ENCODE measurements at places on chromosomes 11 and 22.
A peak's percentile ranks its signal among the peaks of the same experiment; 100 is the strongest.

DNA sequence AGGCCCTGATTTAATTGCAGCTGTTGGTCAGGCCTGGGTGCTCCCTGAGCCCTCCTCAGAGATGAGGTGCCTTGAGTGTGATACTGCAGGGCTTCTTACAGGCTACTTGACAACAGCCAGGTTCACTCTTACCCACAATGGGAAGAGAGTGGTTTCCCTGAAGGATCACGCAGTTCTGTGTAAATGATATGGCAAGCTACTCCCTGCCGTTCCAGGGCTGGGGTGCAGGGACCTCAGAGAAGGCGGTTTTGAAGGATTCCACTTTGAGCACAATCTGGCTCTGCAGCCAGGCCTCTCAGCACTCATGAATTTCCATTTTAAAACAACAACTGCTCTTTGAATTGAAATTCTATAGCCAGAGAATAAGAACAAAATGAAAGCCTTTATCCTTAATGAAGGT lies 92.9 kb downstream of the SLC17A6 start:
- peak; percentile 24 for DNase-seq

- no peak for DNase-seq
These were observed 13.5 kb upstream of the EFCAB6 start for GRCh38 chr22:43825651-43826050.

GRCh38 chr11:1598816-1599215 lies 722 bp upstream of the KRTAP5-2 start:
- no peak for DNase-seq

DNA sequence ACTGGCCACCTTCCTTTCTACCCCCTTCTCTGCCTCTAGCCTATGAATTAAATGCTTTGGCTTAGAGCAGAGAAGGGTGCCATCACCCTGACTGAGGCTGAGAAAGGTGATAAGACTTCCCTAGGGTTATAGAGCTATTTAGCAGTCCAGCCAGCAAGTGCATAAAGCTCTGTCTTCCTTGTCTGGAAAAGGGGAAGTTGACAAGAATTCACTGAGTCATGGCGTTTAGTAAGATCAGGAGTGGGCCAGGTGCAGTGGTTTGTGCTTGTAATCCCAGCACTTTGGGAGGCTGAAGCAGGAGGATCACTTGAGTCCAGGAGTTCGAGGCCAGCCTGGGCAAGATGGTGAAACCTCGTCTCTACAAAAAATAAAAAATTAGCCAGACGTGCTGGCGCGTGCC lies 63.1 kb downstream of the LHFPL7 start:
- DNase-seq: no peak

DNA sequence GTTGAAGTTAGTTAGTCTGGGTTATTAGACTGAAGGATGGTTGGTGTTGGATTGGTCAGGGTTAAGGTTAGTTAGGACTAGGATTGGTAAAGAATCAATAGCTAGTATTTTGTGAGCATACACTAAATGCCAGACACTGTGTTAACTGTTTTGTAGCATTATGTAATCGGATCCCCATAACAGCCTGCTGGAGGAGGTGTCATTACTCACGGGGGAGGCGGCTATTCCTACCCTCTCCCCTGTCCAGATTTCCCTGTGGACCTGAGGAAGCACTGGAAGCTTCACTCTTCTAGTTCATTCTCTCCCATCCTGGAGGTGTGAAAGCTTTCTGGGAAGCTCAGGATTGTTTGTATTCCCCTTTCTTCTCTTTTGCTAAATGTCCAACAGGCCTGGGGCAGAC lies 40.5 kb upstream of the KCNJ11 start:
- DNase-seq: no peak

- DNase-seq: no peak
These were observed 62.2 kb downstream of the IGLL1 start for GRCh38 chr22:23517804-23518375.

DNA sequence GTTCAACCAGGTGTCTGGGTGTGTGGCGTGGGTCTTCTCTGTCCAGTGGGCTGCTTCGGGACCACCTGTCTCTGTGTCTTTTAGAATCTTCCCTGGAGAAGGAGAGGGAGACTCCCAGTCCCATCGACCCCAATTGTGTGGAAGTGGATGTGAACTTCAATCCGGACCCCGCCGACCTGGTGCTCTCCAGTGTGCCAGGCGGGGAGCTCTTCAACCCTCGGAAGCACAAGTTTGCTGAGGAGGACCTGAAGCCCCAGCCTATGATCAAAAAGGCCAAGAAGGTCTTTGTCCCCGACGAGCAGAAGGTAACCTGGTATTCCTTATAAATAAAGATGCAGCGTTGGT lies 12.2 kb downstream of the TEF start:
- DNase-seq: no peak

- peak; percentile 85 for DNase-seq
These were observed 8.4 kb downstream of the MRPL48 start for GRCh38 chr11:73795925-73796632.

GRCh38 chr11:14623036-14623435 lies 20.6 kb upstream of the PDE3B start:
- DNase-seq: no peak

- DNase-seq: no peak
These were observed 33.2 kb downstream of the PPP2R1B start for GRCh38 chr11:111733016-111733415.

DNA sequence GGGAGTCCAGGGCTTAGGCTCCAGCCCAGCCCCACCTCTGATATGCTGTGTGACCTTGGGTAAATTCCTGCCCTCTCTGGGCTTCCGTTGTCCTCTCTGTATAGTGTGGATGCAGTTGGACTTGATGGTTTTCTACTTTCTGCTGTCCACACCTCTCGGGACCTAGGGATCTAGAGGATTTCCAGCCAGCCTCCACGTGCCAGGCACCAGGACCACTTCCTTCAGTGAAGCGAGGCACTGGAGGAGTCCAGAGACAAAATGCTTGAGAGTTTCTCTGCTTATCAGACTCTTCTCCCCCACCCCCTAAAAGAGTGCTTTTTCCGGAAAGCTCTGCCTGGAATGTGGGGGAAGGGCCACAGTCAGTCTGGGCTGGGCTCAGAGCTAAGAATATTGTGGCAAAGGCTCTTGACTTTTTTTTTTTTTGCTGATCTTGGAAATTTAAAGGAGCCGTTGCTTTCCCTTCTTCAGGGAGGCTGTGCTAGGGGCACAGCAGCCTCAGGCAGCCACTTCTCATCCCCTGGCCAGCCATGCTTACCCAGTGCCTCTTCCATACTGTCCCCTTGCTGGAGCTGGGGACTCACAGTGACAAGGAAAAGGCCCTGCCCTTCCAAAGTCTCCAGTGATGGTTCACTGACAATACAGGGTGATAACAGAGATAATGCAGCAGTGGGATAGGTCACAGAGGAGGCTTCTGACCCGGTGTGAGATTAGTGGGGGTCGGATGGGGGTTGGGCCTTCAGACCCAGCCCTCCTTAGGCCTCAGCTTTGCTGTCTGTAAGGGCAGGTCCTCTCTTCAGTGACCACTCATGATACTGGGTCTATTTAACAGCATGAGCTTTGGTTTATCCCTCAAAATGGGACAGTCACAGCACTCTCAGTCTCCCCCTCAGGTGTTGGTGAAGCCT lies 2.9 kb upstream of the SERPINH1 start:
- DNase-seq: no peak

DNA sequence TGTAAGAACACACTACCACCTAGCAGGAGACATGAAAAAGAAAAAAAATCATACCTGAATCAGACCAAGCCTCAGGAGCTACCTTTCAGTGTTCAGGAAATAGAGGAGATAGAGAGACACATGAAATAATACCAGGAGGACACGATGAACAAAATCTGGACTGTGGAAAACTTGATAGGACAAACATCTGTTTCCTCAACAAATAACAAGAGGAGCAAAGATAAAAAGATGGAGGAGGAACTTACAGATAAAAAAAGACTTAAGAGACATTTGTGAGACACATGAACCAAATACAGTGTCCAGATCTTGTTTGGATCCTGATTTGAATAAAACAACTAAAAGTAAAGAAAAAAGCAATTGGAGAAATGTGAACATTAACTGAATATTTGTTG lies 12.4 kb upstream of the KCNE3 start:
- no peak for DNase-seq

DNA sequence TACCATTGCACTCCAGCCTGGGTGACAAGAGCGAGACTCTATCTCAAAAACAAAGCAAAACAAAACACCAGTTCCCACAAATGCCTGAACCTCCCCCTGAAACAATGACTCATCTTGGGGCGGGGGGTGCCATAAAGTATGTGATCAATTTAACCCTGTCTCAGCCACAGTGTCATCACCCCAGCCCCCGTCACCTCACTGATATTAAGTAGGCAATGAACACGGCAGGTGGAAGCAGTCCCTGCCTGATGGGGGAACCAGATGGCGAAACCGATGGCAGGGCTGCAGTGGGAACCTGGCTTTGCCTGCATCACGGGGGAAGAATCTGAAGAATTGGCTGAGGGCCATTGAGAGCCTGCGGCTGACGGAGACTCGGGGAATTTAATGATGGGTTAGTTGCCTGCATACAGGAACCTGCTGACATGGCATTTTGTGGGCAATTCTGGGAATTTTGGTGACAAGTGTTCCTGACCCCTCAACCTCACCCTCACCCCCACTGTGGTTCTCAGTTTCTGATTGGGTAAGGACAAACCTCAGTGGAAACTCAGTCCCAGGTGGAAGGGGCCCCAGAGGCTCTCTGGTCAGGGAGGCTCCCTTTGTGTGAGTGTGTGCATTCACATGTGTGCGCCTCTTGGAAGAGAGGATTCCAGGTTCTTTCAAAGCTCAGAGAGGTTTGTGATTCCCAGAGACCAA lies 39.1 kb upstream of the SHISAL1 start:
- no peak for DNase-seq
